HuH-7.5 (cell line): ENCODE measurements at places on chromosomes 16 and 17.

DNA sequence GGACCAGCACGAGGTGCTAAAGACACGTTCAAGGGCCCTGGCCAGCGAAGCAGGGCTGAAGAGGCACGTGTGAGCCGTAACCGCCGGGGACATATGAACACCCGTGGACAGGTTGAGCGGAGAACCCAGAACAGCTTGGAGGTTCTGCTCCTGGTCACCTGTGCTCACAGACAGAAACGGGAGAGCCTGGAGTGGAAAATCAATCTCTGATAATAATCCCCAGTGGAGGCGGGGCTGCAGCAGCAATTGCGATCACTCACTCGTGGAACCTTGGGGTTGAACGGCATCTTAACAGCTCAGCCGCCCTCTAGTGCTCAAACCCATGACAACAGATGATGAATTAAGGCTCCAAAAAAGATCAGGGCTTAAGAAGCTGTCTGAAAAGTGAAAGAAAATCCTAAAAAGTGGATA lies 25.6 kb downstream of the WIPI1 start:
- DNase-seq, result peak; percentile 43

- no peak for DNase-seq
These were observed 22.9 kb downstream of the CLTC start for GRCh38 chr17:59642565-59642964.

- no peak for DNase-seq
These were observed 3.3 kb downstream of the TAOK1 start for GRCh38 chr17:29393436-29393835.

DNA sequence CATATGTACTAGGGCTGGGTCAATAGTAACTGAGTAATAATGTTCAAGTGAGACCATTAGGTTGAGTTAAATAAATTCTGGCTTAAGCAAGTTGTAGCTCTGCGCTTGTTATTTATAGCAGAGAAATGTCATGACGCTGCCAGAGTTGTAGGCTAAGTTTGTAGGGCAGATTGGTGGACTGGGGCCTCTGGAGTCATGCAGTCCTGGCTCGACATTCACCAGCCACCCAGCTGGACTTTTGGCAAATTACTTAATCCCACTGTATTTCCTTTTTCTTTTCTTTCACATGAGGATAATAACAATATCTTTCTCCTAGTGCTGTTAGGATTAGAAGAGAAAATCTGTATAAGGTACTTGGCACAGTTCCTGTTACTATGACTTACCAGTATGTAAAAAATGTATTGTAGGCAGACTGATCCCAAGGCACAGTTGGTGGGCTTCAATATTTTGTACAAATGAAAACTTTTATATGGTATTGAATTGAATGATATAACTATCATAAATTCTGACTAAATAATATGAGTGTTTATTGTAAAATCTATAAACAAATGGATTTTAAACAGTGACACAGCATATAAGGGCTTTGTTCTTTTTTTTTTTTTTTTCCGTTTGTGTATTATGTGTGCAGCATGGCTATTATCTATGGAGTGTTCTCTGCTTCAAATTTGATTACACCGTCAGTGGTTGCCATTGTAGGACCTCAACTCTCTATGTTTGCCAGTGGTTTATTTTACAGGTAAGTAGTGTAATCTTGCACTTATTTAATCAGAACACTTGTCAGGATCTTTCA lies 2.6 kb downstream of the MFSD11 start:
- DNase-seq, result no peak

- no peak for DNase-seq
These were observed at the start of gene GPR142 for GRCh38 chr17:74367206-74367605. Gene GPR142 (plus strand): TSS chr17:74367506. CDS start chr17:74369541, 2,035 bp downstream.

DNA sequence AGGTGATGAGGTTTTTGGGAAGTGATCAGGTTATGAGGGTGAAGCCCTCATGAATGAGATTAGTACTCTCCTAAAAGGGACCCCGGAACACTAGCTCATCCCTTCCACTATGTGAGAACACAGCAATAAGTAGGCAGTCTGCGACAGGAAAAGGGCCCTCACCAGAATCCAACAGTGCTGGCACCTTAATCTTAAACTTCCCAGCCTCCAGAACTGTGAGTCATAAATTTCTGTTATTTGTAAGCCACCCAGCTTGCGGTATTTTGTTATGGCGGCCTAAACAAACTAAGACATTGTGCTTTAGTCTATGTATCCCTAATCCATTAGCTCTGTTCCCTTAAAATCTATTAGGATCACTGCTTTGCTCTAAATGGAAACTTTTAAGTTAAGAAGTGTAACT lies 8.5 kb downstream of the SLFN12 start:
- DNase-seq, result no peak

DNA sequence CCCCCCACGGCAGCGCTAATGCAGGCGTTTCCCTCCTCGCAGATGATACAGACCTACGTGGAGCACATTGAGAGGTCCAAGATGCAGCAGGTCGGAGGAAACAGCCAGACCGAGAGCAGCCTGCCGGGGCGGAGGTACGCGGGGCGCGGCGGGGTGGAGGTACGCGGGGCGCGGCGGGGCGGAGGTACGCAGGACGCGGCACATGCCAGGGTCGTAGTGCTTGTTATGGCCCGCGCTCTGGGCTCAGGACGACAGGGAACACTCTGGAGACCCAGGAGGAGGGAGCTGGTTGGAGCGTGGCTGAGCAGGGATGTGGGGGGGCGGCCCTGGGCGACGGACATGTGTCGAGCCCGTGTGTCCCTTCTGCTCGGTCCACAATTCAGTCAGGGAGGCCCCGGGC lies 23.4 kb downstream of the MAPK8IP3 start:
- no peak for DNase-seq

- peak; percentile 92 for DNase-seq
These were observed at the start of gene USP7 for GRCh38 chr16:8963821-8964441. Gene USP7 (minus strand): TSS chr16:8963906. CDS start chr16:8963285, 621 bp downstream.

DNA sequence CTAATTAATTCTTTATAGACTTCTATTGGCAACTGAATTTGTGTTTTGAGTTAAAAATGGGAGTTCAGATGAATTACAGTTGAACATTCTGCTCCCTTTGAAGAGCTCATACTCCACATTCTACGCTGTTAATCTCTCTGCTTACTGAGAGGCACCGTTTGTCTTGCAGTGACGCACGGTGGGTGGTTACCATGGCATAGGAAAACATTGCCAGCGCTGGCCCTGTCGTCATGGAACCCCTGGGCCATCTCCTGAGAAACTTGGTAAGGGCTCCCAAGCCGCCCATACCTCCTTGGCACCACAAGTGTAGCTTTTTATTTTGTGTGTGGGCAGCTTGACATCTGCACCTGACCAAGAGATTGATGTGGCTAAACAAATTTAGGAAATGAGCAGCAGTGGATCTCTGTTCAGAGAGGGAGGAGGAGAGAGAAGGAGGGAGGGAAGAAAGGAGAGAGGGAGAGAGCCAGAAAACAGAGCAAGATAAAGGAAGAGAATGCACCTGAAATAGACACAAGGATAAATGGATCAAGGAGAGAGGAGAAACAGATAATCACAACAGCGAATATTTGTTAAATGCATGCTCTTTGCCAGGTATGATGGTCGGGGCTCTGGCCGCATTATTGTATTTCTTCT lies 398.5 kb downstream of the HAPSTR1 start:
- no peak for DNase-seq

DNA sequence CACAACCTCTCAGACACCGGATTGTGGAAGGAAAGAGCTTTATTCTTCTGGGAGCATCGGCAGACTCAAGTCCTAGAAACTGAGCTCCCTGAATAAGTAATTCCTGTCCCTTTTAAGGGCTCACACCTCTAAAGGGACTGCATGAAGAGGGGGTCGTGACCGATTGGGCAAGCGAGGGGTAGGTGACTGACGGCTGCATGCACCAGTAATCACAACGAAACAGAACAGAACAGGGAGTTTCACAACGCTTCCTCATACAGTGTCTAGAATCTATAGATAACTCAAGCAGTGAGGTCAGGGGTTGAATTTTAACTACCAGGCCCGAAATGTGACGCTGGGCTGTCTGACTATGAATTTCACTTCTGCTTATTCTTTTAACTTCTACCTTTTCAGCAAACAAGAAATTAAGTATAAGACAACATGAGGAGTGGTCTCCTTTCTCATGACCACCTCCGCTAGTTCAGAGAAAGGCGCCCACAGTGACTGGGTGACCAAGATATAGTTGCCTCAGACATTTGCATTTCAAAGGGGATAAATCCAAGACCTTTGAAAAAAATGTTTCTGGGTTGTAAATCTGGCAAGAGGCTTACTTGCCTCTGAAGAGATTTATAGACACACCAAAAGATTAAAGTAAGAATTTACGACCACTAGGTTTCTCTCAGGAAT lies 88.4 kb upstream of the ATF7IP2 start:
- DNase-seq, result peak; percentile 17

- peak; percentile 15 for DNase-seq
These were observed 495 bp downstream of the PARN start for GRCh38 chr16:14629612-14629918.
